GM23338 (cell line): ENCODE measurements at places on chromosomes 12 and 14.
A peak's percentile ranks its signal among the peaks of the same experiment; 100 is the strongest.

GRCh38 chr14:29348504-29348903 lies 579.1 kb downstream of the PRKD1 start:
- DNase-seq, result no peak

DNA sequence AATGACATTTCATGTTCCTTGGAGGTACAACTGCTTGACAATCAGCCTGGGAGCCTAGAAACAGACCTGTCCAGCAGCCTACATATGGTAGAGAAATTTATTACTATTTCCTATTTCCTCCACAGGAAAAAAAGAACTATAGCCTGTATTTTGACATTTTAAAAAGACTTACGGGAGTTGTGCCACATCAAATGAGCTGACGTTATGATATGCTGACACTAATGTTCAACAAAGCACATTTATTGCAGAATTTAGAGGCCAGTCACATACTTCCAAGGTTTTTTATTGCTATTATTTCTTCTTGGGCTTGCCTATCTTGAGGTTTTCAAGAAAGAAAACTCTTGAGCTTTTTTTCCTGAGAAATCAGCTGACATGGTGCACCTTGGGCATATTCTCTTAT lies 305.3 kb downstream of the LRIG3 start:
- DNase-seq, result no peak

GRCh38 chr12:67852701-67853100 lies 136.5 kb upstream of the IFNG-AS1 start:
- DNase-seq, result no peak

GRCh38 chr12:71607494-71608330 lies 55.9 kb downstream of the ZFC3H1 start:
- DNase-seq, result no peak

- peak; percentile 73 for DNase-seq
These were observed 27.3 kb upstream of the OSBPL8 start for GRCh38 chr12:76586764-76587395.

DNA sequence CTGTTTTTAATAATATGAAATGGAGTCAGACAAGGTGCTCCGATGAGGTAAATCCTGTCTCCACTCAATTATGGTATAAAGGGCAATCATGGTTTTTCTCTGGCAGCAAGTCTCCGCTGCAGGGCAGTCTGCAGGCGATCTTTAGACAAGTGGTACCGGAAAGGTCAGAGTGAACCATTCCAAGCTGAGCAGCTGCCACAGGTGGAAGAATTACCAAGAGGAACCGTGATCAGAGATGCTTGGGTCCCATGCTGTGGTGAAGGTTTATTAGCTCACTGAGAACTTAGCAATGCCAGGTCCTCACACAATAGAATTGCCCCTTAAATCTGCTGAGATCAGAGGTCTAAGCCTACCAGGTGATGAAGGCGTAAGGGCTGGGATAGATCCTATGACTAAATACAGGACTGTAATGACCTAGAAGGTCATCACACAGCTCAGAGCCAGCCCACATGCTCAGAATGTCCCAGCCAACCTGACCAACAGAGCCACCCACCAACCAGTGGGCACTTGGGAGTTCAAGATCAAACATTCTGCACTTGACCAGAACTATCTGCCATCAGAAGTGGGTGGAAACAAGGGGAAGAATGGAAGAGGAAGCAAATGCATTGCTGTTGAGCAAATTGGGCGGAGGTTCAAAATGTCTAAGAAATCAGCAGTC lies 175.2 kb upstream of the BCL2L14 start:
- DNase-seq, result no peak

GRCh38 chr12:49975318-49975761 lies 2.6 kb downstream of the AQP6 start:
- DNase-seq, result no peak

DNA sequence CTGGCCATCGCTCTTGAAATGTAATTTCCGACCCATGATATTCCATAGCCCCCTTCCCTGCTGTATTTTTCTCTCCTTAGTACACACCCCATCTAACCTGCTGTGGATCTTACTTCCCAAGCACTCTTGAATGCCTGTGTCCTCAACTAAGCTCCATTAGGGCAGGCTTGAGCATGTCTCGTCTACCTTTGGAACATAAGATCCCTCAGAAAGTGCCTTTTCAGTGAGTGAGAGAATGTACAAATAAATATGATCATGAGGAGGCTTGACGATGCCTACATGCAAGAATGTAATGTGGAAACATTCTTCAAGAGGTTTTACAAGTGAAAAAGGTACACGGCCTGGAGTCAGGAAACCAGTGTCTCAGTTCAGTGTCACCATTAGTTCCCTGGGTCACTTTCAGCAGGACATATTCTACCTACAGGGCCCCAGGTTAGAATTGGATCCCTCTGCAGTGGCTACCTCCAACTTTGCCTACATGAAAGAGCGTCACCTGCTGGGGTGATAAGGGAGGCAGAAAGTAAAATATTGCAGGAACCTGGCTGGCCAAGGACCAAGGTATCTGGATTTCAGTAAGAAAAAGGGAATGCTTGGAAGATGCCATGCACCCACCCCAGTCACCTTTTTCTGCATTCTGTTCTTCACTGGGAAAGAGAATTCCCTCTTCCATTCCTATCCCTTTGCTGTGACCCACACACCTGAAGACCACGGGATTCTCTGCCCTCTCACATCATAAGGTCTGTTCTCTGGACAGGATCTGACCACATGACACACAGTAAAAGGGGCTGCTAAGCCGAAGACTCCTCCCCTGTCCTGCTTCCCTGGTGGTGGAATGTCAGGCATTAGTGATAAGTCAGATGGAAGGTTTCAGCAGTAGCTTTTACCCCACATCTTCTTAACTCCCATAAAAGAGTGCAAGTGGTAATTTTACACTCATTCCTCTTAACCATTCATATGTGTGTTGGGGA lies 24.6 kb upstream of the SERPINA1 start:
- peak; percentile 52 for DNase-seq

DNA sequence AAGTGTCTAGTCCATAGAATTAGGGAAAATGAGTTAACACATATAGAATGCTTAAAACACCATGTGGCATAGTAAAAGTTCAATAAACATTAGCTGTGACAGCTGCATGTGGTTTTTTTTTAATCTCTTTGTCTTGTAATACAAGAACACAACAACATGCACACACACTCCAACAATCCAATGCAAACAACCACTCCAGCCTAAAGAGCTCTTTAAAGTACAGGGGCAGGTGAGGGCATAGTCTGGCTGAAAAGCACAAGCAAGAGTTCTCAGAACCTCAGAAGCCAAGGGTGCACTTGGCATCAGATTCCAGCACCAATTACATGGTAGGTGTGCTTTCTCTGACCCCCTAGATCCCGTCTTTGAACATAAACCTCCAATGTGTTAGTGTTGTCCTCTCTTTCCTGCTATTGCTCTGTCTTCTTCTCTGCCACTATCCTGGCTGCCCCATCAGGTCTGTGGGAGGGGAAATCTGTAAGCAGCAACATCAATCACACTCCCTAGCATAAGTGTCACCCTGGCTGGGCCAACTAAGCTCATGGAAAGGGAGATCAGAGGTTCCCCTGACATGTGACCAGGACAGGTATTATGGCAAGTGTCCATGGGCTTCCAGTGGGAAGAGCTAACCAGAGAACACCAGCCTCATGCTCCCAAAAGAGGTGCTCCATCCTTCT lies 91.0 kb downstream of the SLC8A3 start:
- no peak for DNase-seq

- DNase-seq, result no peak
These were observed 121.2 kb upstream of the SLC35F4 start for GRCh38 chr14:57987051-57987450.

DNA sequence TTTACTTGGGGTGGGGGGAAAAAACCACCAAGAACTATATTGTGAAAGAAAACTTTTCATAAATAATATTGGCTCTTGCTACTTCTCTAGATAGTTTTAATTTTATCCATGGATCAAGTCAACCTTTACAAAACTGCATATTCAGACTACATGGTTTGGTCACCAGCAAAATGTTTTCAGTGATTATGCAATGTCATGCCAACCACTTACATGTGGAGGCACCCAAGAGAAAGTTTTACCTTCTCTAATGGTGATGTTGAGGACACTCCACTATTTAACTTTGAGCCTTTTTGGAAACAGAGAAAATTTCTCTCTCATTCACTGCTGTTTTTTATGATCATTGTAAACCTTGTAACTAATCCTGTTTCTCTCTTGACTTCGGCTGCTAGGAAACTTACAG lies 21.6 kb downstream of the PLCZ1 start:
- no peak for DNase-seq

- no peak for DNase-seq
These were observed 102.2 kb downstream of the RASSF9 start for GRCh38 chr12:85733984-85734383.

GRCh38 chr14:94489336-94489735 lies 13.3 kb upstream of the SERPINA9 start:
- DNase-seq, result no peak

- DNase-seq, result peak; percentile 76
These were observed 593 bp downstream of the PIP4P1 start for GRCh38 chr14:20460458-20461224.

- DNase-seq, result peak; percentile 66
These were observed 21.5 kb upstream of the GNS start for GRCh38 chr12:64780531-64781279.

DNA sequence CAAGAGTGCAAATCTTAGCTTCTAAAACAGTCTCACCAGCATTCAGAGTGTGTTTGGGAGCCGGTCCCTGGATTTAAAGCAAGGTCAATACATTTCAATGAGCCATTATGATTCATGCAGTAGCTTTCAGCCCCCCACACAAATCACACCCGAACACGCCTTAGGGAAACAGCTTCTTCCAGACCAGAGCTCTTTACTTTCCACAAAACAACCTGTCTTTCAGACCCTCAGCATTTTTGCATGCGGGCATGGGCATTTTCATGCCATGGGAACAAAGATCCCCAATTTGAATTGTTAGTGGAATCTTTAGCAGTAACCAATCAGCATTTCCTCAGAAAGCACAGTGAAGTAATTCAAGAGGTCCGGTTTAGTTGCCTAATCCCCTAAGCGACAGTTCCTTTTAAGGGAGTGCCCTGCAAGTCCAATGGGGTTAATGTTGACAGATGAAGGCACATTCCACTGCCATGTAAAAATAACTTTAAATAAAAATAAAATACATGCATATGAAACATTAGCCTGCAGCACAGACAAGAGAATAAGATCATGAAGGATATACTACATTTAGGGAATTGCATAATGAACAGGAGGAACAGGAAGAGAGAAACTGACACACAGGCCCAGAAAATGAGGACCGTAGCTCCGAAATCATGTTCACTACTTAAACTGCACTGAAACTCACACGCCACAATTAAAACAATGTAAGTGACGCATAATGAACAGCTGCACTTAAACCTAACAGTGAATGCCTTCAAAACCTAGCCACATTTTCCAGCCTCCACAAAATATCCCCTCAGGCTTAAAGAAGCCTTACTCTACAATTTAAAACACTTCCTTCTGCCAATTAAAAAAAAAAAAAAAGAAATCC lies 4.0 kb downstream of the VPS37B start:
- peak; percentile 79 for DNase-seq

- DNase-seq, result no peak
These were observed 379.3 kb downstream of the NAV3 start for GRCh38 chr12:78209846-78210505.

- DNase-seq, result no peak
These were observed 16.5 kb upstream of the SEL1L start for GRCh38 chr14:81550001-81550637.

DNA sequence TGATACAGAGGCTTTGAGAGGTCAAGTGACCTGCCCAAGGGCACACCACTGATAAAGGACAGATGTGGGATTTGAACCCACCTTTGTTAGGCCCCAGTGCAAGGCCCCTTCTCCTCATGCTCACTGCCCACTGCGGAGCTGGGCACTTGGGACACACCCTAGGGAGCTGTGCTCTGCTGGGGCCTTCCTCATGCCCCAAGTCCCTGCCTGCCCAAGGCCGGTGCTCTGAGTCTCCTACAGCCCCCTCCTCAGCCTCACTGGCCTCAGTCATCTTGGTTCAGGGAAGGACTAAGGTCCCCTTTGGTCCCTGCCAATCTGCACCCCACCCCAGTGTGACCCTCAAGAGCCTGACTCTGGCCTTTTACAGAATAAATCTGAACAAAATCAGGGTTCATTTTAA lies 7.9 kb upstream of the OAS3 start:
- no peak for DNase-seq

GRCh38 chr12:118094039-118094438 lies 9.8 kb downstream of the VSIG10 start:
- no peak for DNase-seq
